ENCODE measurements at places on chromosomes 5 and 9.

DNA sequence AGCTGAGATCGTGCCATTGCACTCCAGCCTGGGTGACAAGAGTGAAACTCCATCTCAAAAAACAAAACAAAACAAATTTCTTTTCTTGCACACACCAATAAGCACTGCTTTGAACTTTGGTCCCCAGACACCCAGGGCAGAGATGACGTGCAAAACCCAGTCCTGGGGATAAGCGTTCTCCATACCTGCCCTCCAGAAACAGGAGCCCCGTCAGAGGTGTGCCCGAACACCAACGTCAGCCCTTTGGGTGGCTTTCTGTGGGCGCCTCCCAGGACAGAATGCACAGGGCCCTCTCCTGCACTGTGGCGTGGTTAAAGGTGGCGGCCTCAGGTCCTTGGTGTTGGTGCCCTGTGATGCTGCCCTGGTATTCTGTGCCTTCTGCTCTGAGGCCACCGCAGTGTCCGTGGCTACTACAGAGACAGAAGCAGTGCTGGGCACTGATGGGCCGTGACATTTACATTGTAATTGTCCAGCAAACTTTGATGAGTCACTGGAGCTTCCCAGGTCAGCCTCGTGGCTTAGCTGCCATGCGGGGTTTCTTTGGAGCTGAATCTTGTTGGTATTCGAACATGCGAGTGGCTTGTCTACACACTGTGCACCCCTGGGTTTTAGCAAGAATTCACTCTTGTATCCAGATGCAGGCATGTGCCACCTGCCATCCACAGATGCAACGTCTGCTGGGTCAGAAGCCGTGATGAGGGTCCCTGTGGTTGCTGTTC, 9.8 kb downstream of the PPP1R26 start:
- no peak for DNase-seq

GRCh38 chr5:140266471-140267200, 36.3 kb downstream of the PFDN1 start:
- no peak for DNase-seq

DNA sequence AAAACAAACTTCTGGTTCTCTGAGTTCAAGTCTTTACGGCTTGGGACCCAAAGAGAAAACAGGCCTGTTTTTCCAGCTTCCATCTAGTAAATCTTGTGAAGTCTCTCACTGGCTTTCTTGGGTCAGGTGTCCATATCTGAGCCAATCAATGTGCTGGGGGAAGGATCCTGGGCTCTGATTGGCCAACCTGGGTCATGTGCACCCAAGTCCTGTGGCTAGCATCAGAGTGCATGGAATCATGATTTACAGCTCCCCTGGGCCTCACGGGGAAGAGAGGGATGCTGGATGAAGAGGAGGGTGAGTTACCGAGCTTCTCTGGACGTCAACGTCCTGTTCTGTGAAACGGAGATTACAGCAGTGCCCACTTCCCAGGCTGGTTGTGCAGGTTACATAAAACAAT, 19.4 kb downstream of the CXCL14 start:
- DNase-seq, result no peak

DNA sequence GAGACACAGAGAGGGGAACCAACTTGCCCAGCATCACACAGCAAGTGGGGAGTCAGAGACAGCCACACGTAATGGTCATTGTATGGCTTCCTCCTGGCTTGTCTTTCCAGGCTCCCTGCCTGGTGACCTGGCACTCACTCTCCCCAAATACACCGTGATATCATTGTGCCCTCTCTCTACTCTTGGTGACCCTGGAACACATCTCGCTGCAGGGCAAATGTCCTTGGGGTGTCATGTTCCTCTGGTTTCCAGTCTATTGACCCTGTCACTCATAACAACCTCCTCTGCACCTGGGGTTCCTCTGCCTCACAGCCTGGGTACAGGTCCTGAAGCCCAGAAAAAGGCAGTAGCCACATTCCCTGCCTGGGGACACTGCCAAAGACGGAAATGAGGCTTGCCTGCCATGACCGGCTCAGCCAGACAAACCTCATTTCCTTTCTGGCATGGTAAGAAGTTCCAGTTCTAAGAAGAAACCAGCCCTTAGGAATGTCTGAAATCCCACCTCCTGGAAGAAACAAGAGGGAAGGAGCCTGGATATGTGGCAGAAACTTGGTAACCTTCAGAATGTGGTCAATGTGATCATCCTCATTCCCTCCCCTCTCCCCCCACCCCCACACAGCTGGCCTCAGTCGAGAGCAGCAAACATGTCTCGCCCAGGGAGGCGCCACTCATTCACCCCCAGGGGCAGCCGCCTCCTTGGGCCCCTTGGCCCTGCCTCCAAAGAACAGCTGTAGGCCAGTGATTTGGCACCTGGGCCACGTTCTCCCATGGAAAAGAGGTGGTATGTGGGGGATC, 30.6 kb upstream of the SMU1 start:
- DNase-seq, result no peak

- DNase-seq, result no peak
These were observed 13.7 kb downstream of the DOLPP1 start for GRCh38 chr9:129094387-129095169.

DNA sequence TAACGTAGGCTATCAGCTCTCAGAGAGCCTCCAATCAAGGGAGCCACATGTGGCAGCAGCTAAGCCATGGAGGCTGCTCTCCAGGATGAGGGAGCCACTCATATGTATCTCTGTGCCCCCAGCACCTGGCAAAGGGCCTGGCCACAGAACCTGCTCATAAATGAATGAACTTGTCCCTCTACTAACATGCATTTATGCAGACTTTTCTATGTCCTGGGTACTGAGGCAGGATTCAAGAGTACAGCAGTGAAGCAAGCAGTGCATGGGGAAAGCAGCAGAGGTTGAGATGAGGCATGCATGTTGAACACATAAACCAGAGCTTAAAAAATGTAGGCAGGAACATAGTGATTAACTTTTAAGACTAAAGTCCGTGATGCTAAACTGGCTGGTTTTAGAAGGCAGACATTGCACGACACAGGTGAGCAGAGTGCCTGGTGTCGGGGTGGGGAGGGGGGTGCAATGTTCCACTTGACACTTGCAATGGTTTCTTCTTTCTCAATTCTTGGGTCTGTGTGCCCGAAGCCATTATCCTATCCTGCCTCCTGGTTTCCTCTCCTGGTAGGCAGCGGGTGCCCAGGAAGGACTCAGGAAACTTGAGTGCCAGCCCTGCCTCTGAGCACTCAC, 142.8 kb upstream of the ALDH1B1 start:
- DNase-seq, result no peak

DNA sequence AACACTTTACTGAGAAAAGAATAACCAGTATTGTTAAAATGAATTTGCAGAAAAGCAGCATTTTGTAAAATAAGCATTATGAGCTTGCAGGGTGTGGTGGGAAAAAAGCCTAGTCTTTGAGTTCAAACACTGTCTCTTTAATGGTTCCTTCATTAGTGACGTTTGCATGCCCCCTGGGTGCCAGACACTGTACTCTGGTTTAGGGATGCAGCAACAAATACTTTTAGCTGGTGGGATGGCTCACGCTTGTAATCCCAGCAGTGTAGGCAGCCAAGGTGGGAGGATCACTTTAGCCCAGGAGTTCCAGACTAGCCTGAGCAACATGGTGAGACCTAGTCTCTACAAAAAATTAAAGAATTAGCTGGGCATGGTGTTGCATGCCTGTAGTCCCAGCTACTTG, 62.3 kb downstream of the MAST4 start:
- DNase-seq, result no peak

DNA sequence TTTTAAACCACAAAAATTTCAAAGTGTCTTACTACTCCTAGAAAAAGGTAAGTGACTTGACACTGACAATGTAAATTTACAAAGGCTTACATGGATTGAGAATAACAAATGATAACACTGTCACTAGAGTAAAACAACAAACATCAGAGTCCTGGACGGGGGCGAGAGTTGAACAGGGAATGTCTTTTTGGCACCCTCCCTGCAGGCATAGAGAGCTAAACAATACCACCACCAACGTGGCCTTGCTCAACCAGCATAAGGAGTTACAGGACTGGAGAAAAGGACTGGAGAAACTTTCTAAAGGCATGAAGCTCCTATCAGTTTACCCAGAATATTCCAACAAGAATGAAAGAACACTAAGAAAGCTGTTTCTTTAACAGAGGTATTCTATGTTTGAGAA, 55.3 kb downstream of the PTBP3 start:
- DNase-seq, result no peak

DNA sequence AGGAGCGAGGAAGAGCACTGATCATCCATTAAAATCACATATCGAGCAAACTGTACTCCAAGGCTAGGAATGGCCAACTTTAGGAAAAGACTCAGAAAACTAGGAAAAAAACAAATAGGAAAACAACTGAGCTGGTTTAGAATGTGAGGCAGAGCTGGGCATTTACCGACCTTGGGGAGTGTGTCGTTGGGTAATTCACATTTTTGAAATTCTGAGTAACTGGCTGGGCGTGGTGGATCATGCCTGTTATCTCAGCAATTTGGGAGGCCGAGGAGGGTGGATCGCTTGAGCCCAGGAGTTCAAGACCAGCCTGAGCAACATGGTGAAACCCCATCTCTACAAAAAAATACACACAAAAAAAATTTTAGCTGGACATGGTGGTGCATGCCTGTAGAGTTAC, 70.1 kb downstream of the ZFAND5 start:
- DNase-seq, result no peak

DNA sequence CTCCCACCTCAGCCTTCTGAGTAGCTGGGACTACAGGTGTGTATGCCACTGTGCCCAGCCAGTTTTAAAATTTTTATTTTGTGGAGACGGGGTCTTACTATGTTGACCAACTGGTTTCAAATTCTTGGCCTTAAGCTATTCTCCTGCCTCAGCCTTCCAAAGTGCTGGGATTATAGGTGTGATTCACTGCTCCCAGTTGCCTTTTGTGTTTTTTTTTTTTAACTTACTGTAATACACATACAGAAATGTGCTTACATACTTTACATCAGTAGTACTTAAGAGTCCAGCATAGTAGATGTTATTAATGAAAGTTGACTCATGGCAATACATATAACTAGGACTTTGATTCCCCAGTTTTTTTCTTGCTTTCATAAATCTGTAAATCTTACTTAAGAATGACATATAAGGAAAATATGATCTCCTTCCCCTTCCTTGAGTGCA, 4.7 kb downstream of the MAN2A1 start:
- DNase-seq, result no peak

DNA sequence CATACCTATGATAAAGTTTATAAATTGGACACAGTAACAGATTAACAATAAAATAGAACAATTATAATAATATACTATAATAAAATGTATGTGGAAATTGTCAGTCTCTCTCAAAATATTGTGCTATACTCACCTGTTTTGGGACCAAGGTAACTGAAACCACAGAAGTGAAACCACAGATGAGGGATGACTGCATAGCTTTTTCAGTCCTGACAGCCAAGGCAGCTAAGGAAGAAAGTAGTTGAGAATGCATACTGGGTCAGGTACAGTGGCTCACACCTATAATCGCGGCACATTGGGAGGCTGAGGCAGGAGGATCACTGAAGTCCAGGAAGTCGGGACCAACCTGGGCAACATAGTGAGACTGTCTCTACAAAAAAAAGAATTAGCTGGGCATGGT, 8.9 kb downstream of the SRP19 start:
- no peak for DNase-seq

- no peak for DNase-seq
These were observed 76.7 kb upstream of the CHD1 start for GRCh38 chr5:99005506-99005905.

DNA sequence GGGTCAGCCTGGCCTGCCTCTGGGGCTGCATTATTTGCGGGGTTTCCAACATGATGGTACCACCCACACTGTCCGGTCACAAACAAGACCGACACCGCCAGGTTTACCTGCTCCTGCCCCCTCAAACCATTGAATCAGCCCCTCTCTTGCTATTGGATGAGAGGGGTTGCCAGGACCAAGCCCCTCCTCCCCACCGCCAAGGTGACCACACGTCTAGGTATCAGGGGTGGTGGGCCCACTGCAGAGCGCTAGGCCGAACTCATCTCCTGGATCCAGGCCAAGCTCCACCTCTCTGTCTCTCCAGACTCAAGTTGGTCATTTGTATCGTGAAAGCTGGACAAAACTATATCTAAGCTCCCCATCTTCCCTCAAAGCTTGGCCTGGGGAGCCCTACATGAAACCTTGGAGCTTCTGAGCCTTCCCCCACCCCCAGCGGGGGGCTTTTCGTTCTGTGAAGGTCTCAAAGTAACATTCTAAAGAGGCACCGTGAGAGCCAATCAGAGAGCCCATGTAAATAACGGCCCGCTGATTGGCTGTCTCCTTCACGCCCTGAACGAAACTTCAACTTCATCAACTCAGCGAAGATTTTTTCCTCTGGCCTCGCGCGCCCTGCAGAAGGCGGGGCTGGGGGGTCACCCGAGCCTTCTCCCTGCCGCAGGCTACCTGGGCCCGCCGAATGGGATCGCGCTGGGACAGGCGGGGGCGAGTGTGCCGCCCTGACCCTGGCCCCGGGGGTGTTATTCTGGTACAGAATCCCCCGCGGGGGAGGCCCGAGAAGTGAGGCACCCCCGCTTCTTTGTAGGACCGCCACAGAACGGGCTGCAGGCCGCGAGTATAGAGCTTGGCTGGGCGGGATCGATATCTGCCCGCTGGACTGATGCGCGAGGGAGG, 49.6 kb upstream of the PSD2 start:
- peak; percentile 72 for DNase-seq

DNA sequence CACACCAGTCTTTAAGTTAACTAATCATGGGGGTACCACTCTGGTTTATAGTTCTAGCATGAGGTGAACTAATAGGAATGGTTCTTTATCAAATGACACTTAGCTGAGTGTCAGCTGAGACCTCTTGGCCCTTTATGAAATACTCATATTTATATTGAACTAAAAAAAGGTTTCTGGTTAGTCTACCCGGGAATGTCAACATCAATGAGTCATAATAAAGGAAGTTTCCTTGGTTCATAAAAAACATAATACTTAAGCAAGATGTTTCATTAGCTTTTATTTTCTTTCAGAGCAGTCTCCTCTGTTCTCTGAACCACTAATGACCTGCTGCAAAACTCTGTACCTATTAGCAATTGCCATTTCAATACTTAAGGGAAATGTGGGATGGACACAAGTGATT, 13.7 kb downstream of the DAB2 start:
- no peak for DNase-seq

DNA sequence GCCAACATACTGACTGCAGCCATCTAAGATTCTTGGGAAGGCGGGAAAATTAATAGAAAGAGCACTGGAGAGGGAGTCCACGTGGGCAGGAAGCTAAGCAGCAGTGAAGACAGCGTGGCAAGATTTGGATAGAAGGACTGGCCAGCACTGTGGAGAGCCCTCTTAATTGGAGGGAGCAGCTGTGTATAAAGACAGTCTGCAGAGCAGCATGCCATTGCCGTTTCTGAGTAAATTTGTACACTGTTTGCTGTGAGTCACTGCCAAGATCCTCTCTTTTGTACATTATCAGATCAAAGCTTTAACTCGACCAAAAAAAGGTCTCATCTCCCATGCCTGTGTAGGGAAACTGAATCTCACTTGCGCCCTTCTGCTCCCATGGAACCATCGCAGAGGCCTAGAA, 45.3 kb downstream of the INSYN2B start:
- no peak for DNase-seq
